ENCODE measurements at places on chromosomes 2 and 18.

DNA sequence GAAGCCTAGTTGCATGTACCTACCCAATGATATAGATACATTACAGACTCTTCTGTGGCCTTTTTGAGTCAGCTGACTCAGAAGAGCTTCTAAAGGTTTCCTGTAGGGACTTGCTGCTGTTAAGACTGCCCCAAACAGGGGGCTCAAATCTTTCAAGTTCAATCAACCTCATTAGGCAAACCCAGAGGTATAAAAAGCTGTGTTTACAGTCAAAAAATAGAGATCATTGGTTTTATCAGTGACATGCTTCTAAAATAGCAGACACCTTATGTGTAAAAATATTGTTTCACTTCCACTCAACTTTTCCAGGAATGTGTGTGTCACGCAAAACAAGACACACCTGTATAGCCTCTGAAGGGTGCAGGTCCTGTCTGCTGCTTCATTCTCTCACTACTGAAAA, 624.3 kb upstream of the FANCL start:
- no peak for DNase-seq

GRCh38 chr2:64831977-64832328, 157.2 kb upstream of the SLC1A4 start:
- DNase-seq = no peak

DNA sequence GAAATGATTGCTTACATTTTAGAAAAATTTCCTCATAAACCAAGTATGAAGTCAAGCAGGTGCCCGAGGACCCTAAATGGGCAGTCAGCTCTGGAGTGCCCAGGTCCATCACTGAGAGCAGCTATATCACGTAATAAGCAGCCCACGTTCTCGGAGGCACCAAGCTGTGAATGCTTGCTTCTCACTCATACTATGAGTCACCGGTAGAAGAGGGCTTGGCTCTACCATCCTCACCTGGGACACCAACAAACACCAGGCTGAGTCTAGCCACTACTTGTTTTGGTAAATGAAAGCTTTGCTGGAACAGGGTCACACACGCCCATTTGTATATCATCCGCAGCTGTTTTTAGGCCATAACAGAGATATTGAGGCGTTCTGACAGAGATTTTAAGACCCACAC, 207.5 kb downstream of the SEPTIN10 start:
- no peak for DNase-seq

DNA sequence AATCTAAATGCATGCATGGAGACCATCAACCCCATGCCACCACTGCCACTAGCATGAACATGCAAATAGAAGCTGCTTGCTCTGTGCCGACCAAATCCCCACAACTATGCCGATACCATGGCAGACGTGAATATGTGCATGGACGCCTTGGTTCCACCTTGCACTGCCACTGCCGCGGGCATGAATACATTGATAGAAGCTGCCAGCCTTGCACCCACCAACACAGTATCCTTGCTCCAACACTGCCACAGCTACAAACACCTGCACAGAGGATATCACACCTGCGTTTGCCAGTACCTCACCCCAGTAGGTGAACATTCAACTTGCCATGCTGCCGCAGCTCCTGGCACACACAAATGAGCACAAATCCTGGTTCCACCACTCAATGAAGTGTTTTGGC, 527.4 kb upstream of the REG3G start:
- no peak for DNase-seq

GRCh38 chr2:108916122-108916795, 72.8 kb downstream of the EDAR start:
- DNase-seq = no peak

DNA sequence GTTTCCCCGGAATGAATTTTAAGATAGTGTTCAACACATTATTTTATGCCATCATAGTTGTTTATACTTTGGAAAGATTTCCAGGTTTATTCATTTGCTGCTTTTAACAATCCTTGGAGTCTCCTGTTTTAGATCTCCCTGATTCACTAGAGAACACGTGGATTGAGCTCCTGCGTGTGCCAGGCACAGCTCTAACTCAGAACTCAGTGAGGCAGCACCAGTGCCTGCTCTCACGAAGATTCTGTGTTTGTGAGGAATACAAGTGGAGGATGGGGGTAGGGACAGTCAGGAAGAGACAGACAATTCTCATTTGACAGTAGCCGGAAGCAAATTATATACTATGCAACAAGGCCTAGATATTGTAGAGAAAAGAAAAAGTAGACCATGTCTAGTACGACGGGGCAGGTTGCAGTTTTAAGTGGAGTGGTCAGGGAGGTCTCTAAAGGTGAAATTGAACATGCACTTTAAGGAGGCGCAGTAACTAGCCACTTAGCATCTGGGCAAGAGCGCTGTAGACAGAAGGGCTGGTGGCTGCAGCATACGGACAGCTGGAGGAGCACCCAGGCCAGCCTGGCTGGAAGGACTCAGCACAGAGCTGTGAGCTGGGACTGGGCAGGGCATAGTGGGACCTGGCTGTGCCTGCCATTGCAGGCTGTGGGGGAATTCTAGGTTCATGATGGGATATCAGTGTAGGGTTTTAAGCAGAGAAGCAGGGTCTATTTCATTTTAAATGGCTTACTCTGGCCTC, 24.3 kb downstream of the RNF144A start:
- DNase-seq = peak; percentile 48

DNA sequence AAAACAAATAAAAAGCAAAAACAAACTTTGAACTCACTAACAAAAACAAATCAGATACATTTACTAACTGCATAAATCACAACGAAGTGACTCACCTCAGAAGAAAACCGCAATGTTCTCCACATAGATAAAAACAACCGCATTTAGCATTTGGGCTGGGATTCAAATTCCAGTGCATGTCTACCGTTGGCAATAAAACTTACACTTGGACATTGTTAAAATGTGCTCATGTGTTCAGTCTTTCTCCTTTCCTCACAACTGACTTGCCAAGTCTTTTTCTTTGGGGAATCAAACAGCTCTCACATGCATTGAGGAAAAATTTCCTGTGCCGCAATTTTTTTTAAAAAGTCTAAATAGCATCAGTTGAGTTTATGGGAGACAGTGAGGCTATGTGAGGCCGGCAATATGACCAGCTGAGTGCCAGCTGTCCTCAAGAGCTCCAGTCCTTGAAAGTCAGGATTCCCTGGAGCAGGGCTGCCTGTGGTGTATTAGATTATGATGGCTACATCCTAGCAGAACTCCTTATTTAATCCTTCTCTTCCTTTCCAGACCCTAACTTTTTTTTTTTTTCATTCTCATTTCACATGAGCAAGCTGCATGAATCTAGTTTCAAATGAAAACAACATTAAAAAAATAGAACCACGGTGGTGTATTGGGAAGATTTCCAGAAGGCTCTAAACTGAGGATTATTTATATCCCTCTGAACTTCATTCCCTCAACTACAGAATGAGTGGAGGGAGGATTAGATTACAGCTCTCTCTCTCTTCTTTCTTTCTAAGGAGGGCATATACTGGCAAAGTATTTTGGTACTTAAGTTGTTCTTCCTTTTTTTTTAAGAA, 70.2 kb upstream of the MEIS1 start:
- no peak for DNase-seq

- DNase-seq = no peak
Measured at GRCh38 chr2:85001595-85001994, 30.6 kb downstream of the KCMF1 start.

DNA sequence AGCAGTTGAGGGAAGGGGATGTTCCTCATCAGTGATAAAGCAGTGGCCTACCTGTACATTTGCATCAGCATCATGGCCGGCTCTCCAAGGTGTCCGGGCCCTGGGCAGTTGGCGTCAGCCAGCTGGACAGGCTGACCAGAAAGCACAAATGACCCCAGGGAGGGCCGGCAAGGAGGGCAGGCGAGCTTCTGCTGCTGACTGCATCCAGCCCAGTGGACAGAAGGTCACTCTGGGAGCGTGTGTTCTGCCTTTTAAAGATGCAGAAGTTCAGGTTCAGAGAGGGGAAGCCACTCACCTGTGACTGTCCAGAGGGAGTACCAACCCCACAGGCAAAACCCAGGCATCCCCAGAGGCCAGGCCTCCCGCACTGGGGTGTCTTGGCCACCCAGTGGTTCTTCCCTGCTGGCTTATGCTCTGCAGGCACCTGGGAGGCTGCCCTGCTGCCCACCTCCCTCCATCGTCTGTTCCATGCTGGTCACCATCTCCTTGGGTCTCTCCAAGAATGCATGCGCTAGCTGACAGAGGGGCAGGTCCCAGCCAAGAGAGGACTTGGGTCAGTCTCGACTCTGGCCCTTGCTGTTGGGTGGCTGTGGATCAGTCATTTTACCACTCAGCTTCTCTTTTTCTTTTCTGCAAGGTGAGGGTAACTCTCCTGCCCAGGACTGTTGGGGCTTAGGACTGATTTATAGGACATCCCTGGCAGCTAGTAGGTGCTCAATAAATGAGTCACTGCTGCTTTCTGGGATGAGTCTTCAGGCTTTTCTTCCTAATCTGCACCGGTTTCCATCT, 89.9 kb downstream of the INHBB start:
- DNase-seq = peak; percentile 71

GRCh38 chr2:195252018-195252417, 405.0 kb upstream of the SLC39A10 start:
- no peak for DNase-seq

- DNase-seq = no peak
Measured at GRCh38 chr18:58567453-58568196, 61.3 kb downstream of the ALPK2 start.

DNA sequence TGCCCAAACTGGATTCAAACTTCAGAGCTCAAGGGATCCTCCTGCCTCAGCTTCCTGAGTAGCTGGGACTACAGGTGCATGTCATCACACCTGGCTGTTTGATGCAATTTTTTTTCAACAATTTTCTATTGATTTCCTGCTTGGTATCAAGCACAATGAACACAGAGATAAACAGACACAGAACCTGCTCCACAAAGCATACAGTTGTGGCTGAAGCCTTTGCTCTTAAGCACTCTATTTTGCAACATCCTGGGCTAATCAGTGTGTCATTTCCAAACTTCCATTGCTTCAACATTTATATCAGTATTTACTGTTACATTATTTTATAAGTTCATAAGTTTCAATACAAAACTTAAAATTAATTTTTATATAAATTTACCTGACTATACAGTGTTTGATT, 79.4 kb downstream of the NEB start:
- no peak for DNase-seq

DNA sequence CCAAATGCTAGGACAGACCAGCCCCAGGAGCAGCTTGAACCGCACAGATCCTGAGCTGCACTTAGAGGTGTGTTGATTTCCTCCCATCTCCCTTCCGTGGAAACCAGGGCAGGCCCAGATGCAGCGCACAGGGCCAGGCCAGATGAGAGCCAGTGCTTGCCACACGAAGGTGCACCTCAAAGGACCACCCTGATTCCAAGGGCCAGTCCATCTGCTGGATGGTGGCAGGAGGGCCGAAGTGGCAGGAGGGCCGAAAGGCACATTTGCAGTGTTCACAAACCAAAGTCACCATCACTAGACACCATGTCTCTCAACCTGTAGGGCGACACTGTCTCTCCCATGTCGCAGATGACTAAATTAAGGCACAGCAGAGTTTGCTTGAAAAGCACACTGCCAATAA, 370.7 kb upstream of the MYT1L start:
- DNase-seq = no peak

DNA sequence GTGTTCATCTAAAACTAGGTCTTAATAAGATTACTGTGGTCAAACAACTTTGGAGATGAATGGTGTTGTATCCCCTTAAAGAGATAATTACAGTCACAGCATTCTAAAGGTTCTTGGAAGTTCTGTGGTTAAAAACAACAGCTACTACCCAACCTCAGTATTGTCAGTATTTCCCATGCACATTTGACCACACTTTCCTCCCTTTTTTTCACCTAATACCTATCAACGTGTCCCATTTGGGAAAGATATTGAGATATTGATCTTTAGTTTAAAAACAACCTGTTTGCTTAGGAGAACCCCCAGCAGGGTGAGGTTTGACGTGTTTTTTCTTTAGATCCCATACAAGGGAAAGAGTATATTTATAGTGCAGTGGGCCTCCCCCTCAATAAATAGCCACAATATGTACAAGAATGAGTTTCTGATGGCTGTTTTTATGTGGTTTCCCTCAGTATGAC, 65.6 kb downstream of the WDR7 start:
- no peak for DNase-seq

GRCh38 chr2:8257502-8257901, 424.4 kb upstream of the ID2 start:
- no peak for DNase-seq

DNA sequence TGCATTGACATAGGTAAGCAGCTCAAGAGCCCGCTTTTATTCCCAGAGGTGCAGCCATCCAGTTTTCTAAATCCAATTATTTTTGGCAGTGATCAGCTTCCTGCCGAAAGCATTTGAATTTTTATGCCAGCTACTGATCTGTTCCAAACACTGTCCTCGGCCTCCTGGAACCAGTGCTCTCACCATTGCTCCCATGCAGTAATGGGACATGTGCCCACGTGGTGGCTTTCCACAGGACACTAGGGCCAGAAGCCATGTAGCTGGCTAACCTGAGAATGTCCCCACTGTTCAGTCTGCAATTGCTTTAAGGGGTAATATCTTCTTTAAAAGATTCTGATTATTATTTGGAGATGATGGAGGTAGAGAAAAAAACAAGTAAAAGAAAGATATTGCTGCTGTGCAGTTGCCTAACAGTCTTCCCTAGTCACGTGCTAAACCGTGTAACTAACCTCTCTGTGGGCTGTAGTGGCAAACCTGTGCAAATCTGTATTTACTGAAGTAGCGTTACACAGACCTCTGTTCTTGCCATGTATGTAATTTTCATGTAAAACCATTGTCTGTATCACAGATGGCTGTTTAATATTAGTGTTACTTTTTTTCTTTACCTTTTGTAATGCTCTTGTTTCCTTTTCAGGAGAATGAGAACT, 13.0 kb downstream of the GRHL1 start:
- no peak for DNase-seq

- DNase-seq = no peak
Measured at GRCh38 chr18:23207994-23208393, 72.7 kb downstream of the CABLES1 start.

DNA sequence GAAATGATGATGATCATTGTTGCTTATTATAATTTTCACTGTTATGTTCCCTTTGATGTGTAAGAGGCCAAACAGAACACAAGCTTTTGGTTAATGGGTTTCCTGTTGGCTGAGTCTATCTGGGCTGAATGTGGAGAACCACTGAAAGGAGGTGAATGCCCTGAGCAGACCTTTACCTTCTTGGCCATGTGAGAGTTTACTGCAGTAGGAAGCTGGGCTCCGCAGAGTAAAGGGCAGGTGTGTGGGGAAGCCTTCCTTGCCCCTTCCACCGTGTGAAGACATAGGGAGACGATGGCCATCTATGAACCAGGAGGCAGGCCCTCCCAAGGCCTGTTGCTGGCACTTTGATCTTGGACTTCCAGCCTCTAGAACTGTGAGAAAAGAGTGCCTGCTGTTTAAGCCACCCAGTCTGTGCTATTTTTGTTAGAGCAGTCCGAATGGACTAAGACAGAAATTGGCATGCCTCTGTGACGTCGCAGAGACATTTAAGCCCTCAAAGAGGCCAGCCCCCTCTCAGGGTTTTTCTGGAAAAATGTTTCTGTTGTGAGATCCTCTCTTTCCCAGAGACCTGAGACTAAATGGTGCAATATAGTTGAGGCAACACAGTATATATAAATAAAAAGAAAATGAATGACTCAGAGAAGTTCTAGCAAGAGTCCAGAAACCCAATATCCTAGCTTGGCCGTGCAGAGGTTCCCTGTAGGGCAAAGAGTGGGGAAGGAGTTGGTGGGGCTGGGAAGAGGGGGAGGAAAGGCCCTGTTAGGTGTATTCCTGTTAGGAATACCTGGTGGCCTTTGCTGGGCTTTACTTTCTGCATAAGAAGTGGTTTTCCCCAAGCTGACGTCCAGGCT, 121.9 kb upstream of the LGALSL start:
- DNase-seq = no peak
